ENCODE measurements at places on chromosomes 3 and 15.

DNA sequence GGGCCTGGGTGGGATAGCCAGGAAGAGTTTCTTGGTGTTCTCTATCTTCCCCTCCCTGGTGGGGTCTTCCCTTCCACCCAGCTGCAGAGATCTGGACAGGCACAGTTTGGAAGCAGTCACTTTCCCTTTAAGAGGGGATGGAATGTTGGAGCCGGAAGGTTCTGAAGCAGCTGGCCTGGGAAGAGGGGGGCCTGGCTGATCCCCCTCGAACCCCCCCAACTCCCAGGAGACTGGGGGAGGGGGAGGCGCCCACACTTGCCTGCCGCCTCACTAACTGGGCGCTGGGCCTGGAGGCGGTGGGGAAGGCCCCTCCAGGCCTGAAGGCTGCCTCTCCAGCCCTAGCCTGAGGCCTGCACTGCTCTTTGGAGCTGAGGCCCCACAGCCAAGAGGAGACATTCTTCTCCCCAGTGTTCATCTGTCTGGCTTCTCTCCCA is 1.4 kb downstream of the DVL3 start:
- H3K4me1 ChIP-seq = peaks cover 43% of the 10 kb centered on the region
- H3K27ac ChIP-seq = peak overlapping the region; percentile 92
- DNase-seq = peak; percentile 53
- H3K27me3 ChIP-seq = no peaks in the 10 kb centered on the region

DNA sequence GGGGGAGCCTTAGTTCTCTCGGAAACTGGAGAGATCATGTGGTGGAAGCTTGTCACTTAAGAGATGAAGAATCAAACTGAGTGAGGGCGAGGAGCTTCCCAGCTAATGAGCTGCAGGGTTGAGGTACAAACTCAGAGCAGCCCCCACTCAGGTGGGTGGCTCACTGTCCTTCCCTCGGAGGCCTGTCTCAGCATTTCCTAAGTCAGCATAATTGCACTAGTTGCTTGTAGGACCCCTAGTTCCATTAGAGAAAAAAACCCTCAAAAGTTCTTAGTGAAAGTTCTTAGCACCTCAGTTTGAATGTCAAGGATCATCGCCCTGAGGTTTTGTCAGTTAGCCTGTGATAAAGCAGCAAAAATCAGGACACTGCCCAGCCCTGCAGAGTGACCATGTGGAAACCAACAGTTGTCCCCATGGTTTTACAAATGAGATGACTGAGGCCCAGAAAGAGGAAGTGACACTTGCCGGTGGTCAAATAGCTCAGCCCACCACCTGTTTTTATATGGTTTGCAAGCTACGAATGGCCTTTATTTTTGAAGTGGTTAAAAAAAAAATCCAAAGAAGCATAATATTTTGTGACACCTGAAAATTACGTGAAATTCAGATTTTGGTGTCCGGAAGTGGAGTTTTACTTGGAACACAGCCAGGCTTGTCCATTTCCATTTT is 11.9 kb downstream of the SMAD6 start:
- peak overlapping the region; percentile 33 for H3K27ac ChIP-seq
- no peak for DNase-seq
- H3K4me3 ChIP-seq = no peak overlapping the region
- peaks cover 59% of the 10 kb centered on the region for H3K4me1 ChIP-seq

GRCh38 chr15:41692049-41692448 is 31.8 kb downstream of the MGA start:
- H3K27me3 ChIP-seq = no peaks in the 10 kb centered on the region
- H3K4me1 ChIP-seq = peaks cover 28% of the 10 kb centered on the region
- H3K36me3 ChIP-seq = peaks cover 4% of the 10 kb centered on the region

DNA sequence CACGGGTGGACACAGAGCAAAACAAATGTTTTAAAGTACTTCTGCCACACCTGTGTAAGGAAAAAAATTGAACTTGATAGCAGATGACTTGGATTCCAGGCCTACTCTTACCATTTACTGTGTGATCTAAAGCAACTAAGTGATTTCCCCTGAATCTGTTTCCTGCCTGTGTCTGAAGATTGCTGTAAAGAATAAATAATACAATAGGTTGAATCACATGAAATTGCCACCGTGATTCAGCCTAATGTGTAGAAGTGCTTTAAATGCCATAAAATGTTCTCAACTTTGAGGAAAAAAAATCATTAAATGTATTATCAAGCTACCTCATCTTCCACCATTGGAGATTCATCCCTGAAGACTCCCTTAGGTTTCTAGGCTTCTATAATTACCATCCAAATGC is 27.6 kb upstream of the NUDT16 start:
- H3K36me3 ChIP-seq = no peaks in the 10 kb centered on the region
- H3K4me3 ChIP-seq = no peak overlapping the region
- no peak overlapping the region for H3K27ac ChIP-seq
- H3K4me1 ChIP-seq = peaks cover 8% of the 10 kb centered on the region

- no peak overlapping the region for H3K27ac ChIP-seq
- DNase-seq = no peak
- H3K27me3 ChIP-seq = no peaks in the 10 kb centered on the region
- no peaks in the 10 kb centered on the region for H3K36me3 ChIP-seq
- H3K4me1 ChIP-seq = peaks cover 3% of the 10 kb centered on the region
Observed at GRCh38 chr3:143526011-143526545, 322.2 kb downstream of the SLC9A9 start.

DNA sequence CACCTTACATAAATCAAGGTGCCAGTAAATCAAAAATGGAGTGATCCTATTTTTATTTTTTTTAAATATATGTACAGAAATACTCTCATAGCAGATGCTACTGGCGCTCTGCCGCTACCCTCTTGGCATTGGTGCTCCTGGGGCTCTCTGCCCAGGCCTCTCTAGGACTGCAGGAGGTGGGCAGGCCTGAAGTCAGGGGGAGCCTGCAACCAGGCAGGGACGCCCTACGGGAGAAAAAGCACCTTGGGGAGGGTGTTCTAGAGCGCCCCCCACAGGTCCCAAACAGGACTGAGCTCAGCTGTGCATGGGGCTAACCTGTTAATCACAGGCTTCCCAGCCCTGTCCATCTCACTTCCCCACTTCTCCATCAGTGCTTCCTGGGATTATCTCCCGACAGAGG is 192.5 kb downstream of the SHQ1 start:
- H3K4me1 ChIP-seq = peaks cover 4% of the 10 kb centered on the region
- no peaks in the 10 kb centered on the region for H3K36me3 ChIP-seq

GRCh38 chr3:54731732-54732445 is 196.0 kb downstream of the LRTM1 start:
- no peaks in the 10 kb centered on the region for H3K27me3 ChIP-seq
- no peak for DNase-seq
- no peak overlapping the region for H3K27ac ChIP-seq
- no peaks in the 10 kb centered on the region for H3K36me3 ChIP-seq

GRCh38 chr3:13642597-13642996 is 93.7 kb downstream of the FBLN2 start:
- peaks cover 5% of the 10 kb centered on the region for H3K4me1 ChIP-seq
- no peak overlapping the region for H3K4me3 ChIP-seq
- no peak overlapping the region for H3K27ac ChIP-seq
- no peaks in the 10 kb centered on the region for H3K27me3 ChIP-seq

DNA sequence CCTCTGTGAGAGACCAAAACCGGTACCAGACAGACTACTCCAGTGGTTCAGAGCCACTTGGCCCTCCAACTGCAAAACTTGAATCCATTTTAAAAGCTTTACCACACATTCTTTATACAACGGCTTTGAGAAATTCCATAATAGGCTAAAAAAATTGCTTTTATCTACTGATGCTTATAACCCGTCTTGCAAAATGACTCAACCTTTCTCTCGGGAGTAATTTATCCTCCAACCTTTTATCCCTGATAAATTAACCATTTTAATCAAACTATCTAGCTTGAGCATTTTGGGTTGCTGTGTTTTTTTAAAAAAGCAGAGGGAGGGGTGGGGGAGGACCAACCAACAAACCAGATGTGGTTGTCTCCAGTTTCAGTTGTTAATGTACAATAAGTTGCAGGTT is 275.7 kb upstream of the LRTM1 start:
- no peak overlapping the region for H3K4me3 ChIP-seq
- H3K27ac ChIP-seq = no peak overlapping the region

DNA sequence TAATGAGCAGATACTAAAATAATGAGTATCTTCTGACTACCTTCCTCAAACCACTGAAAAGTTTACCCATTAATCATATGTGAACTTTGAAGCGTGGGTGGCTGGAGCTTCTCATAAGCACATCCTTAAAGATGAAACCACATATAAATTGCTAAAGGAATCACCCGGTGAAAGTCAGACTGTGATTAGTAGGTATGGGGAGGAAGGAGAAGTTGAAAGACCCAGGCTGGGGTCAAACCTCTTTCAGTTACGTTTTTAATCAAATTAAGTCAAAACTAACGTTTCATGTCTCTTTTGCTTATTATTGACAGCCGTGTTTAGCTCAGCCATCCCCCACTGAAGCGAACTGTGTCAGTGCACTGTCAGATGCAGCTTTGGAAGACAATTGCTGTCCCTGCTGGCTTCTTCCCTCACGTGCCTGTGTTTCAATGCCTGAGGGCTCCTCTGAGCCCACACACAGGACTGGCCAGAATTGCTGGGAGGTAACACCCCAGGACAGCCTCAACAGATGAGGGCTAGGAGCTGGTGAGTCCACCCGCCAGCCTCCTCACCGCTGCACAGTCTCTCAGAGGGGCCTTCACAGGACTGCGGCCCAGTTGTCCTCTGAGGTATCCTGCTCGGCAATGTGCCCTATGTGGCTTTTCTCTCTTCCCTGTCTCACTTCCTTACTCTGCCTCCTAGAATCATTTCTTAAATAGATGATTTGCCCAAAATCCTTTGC is 29.3 kb upstream of the SH3BP5 start:
- no peaks in the 10 kb centered on the region for H3K27me3 ChIP-seq
- H3K4me3 ChIP-seq = no peak overlapping the region
- peaks cover 16% of the 10 kb centered on the region for H3K4me1 ChIP-seq
- DNase-seq = no peak
- H3K36me3 ChIP-seq = no peaks in the 10 kb centered on the region
- H3K27ac ChIP-seq = peak overlapping the region; percentile 47

GRCh38 chr3:43166406-43166805 is 60.5 kb upstream of the POMGNT2 start:
- no peaks in the 10 kb centered on the region for H3K27me3 ChIP-seq
- peaks cover 11% of the 10 kb centered on the region for H3K4me1 ChIP-seq
- no peaks in the 10 kb centered on the region for H3K36me3 ChIP-seq
- no peak overlapping the region for H3K27ac ChIP-seq

DNA sequence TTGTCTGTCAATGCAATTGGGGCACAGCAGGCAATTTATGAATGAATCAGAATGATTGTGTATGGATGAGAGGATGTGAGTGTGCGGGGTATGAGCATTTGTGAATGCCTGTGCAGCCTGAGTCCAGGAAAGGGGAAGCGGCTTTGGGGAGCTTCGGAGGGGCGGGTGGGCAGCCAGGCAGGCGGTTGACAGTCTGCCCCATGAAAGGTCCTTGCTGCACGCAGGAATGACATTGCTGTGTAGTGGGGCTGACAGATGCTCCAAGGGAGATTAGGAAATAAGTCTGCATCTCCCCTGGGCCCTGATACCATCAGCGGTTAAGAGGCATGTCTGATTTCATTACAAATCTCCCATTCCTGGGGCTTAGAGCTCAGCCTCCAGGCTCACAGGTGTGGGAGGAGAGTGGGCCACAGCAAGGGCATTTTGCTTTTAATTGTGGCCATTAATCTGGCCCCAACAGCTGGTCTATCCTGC is 26.4 kb upstream of the TSPAN3 start:
- H3K36me3 ChIP-seq = no peaks in the 10 kb centered on the region
- no peak overlapping the region for H3K4me3 ChIP-seq
- no peaks in the 10 kb centered on the region for H3K27me3 ChIP-seq
- no peak for DNase-seq
- H3K4me1 ChIP-seq = no peaks in the 10 kb centered on the region

DNA sequence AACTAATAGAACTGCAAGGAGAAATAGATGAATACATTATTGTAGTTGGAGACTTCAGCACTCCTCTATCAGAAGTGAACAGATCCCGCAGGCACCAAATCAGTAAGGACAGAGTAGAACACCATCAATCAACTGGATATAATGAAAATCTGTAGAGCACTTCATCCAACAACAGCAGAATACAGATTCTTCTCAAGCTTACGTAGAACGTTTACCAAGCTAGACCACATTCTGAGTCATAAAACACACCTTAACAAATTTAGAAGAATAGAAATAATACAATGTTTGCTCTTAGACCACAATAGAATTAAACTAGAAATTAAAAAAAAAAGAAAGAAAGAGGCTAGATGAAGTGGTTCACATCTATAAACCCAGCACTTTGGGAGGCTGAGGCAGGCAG is 70.7 kb upstream of the NEDD4 start:
- no peaks in the 10 kb centered on the region for H3K27me3 ChIP-seq
- H3K4me1 ChIP-seq = no peaks in the 10 kb centered on the region
- no peak for DNase-seq
- H3K36me3 ChIP-seq = no peaks in the 10 kb centered on the region

- no peaks in the 10 kb centered on the region for H3K36me3 ChIP-seq
- H3K4me3 ChIP-seq = peak overlapping the region; percentile 53
- H3K27me3 ChIP-seq = peaks cover 18% of the 10 kb centered on the region
- H3K4me1 ChIP-seq = peaks cover 62% of the 10 kb centered on the region
Observed at GRCh38 chr15:67836477-67836876, 3.4 kb downstream of the RNU6-1 start.

DNA sequence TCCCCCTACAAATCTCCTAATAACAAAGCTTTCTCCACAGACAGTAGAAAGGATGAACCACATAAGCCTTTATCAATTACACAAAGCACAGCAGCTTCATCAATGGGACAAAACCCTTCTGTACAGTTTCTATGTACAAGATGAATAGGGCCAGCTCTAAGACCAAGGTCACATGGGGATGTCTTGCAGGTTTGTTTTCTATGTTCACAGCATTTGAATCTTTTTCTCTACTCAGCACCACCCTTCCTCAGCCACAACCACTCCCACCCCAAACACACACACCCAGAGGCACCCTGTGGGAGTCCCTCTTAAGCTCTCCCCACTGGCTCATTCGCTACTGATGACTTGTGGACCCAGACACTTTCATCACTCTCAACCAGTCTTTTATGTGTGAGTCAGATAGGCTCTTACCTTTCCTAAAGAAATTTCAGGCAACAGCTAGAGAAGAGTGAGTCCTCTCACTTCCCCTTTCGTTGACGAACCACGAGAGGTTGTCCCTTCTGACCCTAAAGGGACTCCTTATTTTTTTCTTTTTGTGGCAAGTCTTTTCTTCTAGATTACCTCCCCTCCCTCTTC is 57.9 kb downstream of the ARHGAP31 start:
- H3K36me3 ChIP-seq = no peaks in the 10 kb centered on the region
- no peak overlapping the region for H3K4me3 ChIP-seq
- DNase-seq = no peak
- H3K4me1 ChIP-seq = peaks cover 45% of the 10 kb centered on the region
- H3K27ac ChIP-seq = peak overlapping the region; percentile 77

GRCh38 chr15:90268415-90268814 is 2.9 kb downstream of the NGRN start:
- H3K36me3 ChIP-seq = peaks cover 24% of the 10 kb centered on the region
- H3K27ac ChIP-seq = no peak overlapping the region
- no peak for DNase-seq
- H3K4me1 ChIP-seq = peaks cover 52% of the 10 kb centered on the region
- no peaks in the 10 kb centered on the region for H3K27me3 ChIP-seq

- no peak for DNase-seq
- H3K27ac ChIP-seq = no peak overlapping the region
- no peaks in the 10 kb centered on the region for H3K36me3 ChIP-seq
- no peaks in the 10 kb centered on the region for H3K27me3 ChIP-seq
- no peak overlapping the region for H3K4me3 ChIP-seq
- H3K4me1 ChIP-seq = no peaks in the 10 kb centered on the region
Observed at GRCh38 chr3:60215946-60216345, 1035.3 kb downstream of the FHIT start.

- no peak for DNase-seq
- no peaks in the 10 kb centered on the region for H3K36me3 ChIP-seq
- no peak overlapping the region for H3K4me3 ChIP-seq
- H3K27me3 ChIP-seq = no peaks in the 10 kb centered on the region
Observed at GRCh38 chr15:99504823-99505551, 60.8 kb upstream of the MEF2A start.

Measured in upper lobe of left lung (tissue), 6 donors.